ENCODE measurements at places on chromosomes 7 and 10.

DNA sequence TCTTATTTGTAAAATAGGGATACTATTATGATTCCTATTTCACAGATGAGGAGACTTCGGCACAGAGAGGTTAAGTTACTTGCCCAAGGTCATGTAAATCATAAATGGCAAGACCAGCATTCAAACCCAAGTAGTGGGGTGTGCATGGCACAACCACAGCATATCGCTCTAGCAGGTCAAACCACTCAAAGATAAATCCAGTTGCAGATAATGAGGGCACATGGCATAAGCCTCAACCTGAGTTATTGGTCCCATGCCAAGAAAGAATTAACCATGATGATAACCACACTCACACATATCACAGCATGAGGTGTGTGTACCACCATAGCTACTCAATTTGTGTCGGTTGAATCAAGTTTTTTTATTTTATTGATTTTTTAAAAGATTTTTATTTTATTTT is 180.5 kb downstream of the CREB5 start:
- H3K27me3 ChIP-seq: no peaks in the 10 kb centered on the region
- H3K27ac ChIP-seq: no peak overlapping the region
- no peak overlapping the region for H3K4me3 ChIP-seq
- DNase-seq: no peak
- H3K4me1 ChIP-seq: no peaks in the 10 kb centered on the region

DNA sequence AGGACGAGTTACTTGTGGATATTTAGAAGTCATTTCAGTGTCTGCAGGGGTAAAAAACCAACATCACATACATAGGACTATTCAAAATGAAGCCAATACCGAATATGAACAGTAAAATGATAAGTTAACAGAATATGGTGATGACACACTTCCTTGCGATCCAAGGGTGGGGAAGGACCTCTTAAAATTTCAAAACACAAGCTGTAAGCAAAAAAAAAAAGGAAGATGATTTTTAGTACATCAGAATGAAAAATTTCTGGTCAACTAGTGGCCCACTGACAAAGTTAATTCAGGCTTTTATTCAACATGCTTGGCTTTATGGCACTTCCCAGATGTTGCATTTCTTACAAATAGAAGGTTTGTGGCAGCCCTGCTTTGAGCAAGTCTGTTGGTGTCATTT is 19.0 kb upstream of the GALNTL5 start:
- H3K4me1 ChIP-seq: no peaks in the 10 kb centered on the region
- DNase-seq: no peak
- H3K4me3 ChIP-seq: no peak overlapping the region
- H3K36me3 ChIP-seq: no peaks in the 10 kb centered on the region
- no peak overlapping the region for H3K27ac ChIP-seq

DNA sequence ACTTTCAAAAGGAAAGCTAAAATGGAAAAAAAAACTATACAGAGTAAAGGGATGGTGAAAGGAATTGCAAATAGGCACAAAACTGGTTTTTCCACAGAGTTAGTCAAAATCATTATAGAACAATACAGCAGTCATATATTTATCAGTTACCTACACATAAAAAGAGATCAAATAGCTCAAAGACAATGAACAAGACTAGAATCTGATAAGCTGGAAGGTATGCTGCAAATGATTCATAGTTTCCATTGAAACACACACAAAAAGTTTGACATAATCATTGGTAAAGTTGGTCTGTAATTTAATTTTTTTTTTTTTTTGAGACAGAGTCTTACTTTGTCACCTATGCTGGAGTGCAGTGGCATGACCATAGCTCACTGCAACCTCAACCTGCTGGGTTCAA is 92.4 kb upstream of the SGCE start:
- no peaks in the 10 kb centered on the region for H3K27me3 ChIP-seq
- no peak overlapping the region for H3K4me3 ChIP-seq
- H3K4me1 ChIP-seq: no peaks in the 10 kb centered on the region
- H3K27ac ChIP-seq: no peak overlapping the region
- no peak for DNase-seq

- no peaks in the 10 kb centered on the region for H3K4me1 ChIP-seq
- DNase-seq: no peak
- no peak overlapping the region for H3K27ac ChIP-seq
- H3K27me3 ChIP-seq: no peaks in the 10 kb centered on the region
- H3K4me3 ChIP-seq: no peak overlapping the region
Measured at GRCh38 chr7:40401406-40401805, 266.6 kb downstream of the SUGCT start.

DNA sequence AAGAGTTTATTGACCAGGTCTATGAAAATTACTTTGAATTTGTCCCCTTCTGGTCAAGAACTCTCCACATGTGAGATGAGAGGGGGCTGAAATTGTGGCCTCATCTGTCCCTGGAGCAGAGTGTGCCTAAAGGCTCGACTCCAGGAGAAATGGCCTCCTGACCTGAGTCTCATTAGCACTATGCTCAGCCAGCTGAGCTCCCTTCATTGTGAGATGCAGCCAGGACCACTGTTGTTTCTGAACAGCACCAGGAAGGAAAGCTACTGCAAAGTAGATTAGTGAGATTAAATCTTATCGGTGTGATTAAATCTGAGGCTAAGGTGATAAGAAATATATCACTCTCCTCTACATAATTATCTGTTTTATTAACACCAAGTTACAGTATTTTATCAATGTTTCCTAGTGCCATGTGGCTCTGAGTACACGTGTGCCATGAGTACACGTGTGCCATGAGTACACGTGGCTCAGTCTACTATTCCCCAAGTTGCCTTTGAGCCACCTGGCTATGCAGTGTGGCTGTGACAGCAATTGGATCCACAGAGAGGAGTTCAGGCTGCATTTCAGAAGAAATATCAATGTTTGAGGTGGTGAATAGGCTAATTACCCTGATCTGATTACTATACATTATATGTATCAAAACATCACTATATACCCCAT is 126.9 kb downstream of the IPMK start:
- no peaks in the 10 kb centered on the region for H3K4me1 ChIP-seq
- no peak overlapping the region for H3K4me3 ChIP-seq
- DNase-seq: no peak
- no peaks in the 10 kb centered on the region for H3K36me3 ChIP-seq
- H3K27me3 ChIP-seq: no peaks in the 10 kb centered on the region
- no peak overlapping the region for H3K27ac ChIP-seq

DNA sequence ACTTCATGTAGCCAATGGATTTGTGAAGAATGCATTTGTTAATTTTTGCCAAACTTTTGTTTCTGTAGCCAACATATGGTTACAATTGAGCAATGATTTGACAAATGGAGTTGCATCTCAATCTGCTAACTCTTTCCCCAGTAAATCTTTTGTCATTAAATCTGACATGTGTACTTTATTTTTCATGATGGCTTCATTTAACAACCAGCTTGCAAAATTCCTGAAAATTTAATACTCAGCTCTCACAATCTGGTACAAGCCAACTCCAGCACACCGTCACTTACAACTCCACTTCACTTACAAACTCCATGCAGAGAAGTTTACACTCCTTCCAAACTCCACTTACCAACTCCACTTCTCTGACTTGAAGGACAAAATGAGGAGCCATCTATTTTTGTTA is 26.5 kb upstream of the HIBADH start:
- H3K36me3 ChIP-seq: no peaks in the 10 kb centered on the region
- H3K4me3 ChIP-seq: no peak overlapping the region
- H3K27ac ChIP-seq: no peak overlapping the region
- peaks cover 10% of the 10 kb centered on the region for H3K4me1 ChIP-seq
- H3K27me3 ChIP-seq: no peaks in the 10 kb centered on the region

DNA sequence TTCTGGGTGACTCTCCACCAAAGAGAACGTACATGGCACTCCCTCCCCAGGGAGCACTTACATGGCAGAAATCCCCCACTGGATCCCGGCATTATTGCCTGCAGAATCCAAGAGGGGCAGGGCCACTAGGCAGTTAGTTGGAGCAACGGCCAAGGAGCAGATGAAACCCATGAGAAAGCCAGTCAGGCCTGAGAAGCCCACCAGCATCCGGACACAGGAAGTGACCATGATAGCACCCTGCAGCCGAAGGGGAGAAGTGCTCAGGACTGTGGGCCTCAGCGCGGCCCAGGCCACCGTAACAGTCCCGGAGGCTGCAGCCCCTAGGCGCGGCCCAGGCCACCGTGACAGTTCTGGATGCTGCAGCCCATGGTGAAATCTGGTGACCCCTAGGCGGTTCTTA is 43.5 kb downstream of the STRA8 start:
- no peak overlapping the region for H3K27ac ChIP-seq
- H3K27me3 ChIP-seq: no peaks in the 10 kb centered on the region
- no peaks in the 10 kb centered on the region for H3K4me1 ChIP-seq
- no peaks in the 10 kb centered on the region for H3K36me3 ChIP-seq
- no peak overlapping the region for H3K4me3 ChIP-seq

All from GM23338 (cell line).